A549 treated with AZD2906 at 1 μM for 4 hours (cell line): ENCODE measurements at places on chromosomes 6 and 20. TPM values are rescaled to one million over a fixed set of nuclear protein-coding genes. Genes with fewer than 3 reads are reported as not detected.

Gene IRAK1BP1
- 0.66 to 0.84 TPM (median 0.68 TPM) in 5 replicates for total RNA-seq

Gene LIN28B
- total RNA-seq: 1.0 to 1.4 TPM (median 1.3 TPM) in 5 replicates

Gene BPIFB2
- not detected in 5 replicates for total RNA-seq

Gene TMEM244
- not detected in 5 replicates for total RNA-seq

Gene ULBP1
- total RNA-seq: 0.75 to 1.00 TPM (median 0.93 TPM) in 5 replicates

Gene CPNE5
- total RNA-seq: 0.07 to 0.18 TPM (median 0.12 TPM) in 5 replicates

Gene C6orf58
- 0.07 to 0.18 TPM (median 0.13 TPM) in 5 replicates for total RNA-seq

Gene ZFP57
- total RNA-seq: not detected in 5 replicates

Gene HSPA12B
- total RNA-seq: 0.40 to 0.77 TPM (median 0.60 TPM) in 5 replicates
